ENCODE measurements at places on chromosomes 13 and 19.
A peak's percentile ranks its signal among the peaks of the same experiment; 100 is the strongest.

- no peak for DNase-seq
Measured at GRCh38 chr13:102567857-102568256, 28.9 kb upstream of the TPP2 start.

- DNase-seq = no peak
Measured at GRCh38 chr19:31096935-31097545, 252.2 kb downstream of the TSHZ3 start.

DNA sequence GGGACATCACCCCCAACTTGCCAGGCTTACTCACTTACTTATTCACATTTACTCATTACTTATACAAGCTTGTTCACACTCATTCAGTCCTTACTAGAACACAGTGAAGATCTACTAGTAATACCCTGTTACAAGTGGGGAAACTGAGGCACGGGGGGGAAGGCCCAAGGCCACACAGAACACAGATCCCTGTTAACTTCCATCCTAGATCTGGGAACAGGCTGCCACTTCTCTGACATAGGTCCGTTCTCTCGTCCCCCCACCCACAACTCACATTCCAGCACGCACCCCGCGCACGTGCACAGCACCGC is 1.5 kb upstream of the NRTN start:
- no peak for DNase-seq

DNA sequence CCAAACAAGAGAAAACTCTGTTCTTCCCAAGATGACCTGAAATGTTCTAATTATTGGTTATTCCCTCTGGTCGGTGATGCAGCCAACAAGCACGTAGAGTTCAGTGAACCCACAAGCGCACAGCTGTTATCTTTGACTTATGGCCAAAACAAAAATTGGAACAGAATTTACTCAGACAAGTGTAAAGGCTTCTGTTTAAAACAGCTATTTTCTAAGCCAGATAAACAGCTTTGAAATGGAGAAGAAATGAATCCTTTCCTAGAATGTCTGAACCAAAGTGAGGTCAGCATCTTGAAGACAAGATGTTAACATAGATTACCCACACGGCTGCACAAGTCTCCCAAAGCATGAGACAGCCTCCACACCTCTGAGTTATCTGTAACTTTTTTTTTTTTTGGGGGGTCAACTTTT is 669.2 kb downstream of the DIAPH3 start:
- DNase-seq = no peak

DNA sequence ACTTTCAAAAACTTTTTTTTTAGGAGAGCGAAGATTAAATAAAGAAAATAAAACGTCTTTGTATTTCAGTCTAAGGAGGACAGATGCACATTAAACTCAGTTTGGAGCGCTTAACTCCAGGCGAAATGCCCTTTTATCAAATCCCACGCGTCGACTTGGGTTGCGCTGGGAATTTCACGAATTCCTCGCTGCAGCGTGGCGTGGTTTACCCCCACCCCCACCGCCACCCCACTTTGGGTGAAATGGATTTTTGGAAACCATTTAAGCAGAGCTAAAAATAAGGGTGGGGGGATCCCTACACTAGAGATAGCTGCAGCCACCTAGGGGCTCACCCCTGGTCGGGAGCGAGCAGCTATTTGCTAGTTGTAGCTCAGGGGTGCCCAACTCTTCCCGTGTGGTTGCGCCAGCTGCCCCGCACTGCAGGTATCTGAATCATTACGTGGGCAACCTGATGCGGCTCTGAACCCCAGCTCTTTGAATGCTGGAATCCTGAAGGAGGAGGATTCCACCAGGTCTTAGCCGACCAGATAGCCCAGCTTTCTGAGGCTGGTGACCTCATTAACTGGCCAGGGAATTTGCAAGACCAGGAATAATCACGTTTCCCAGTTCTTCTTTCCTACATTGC is 6.5 kb upstream of the TSHZ3 start:
- DNase-seq = no peak

- DNase-seq = peak; percentile 38
Measured at GRCh38 chr13:99311137-99311536, 3.9 kb upstream of the GPR183 start.

DNA sequence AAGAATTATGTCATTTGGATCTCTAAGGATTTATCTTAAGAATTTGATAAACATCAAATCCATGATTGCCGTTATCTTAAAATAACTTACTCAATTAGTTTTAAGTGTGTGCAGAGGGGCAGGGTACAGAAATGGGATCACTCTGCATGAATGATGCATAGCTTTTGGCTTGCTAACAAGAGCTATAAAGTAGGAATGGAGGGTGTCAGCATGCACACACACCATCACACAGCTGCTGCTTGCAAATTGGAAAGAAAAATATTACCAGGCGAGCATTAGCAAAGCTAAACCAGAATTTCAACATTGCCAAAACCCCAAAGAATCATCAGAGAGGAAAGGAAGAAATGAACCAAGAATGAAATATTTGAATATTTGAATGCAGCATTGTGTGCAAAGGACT is 580.6 kb downstream of the LMO7 start:
- no peak for DNase-seq

GRCh38 chr13:59960683-59961082 is 203.0 kb downstream of the DIAPH3 start:
- DNase-seq = no peak

DNA sequence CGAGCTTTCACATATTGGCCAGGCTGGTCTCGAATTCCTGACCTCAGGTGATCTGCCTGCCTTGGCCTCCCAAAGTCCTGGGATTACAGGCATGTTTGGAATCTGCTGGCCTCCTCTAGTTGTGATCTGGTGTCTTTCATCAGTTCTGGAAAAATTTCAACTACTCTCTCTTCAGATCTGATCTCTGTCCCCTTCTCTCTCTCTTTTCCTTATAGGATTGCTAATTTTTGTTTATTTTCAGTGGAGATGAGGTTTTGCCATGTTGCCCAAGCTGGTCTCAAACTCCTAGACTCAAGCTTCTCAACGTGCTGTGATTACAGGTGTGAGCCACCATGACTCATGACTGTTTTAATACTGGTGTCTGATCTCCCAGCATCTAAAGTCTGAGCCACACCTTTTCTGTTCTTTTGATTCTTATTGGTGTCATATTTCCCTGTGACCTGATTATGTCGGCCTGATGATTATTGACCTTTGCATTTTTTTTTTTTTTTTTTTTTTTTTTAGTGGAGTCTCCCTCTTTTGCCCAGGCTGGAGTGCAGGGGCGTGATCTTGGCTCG is 10.4 kb upstream of the NANOS2 start:
- no peak for DNase-seq

DNA sequence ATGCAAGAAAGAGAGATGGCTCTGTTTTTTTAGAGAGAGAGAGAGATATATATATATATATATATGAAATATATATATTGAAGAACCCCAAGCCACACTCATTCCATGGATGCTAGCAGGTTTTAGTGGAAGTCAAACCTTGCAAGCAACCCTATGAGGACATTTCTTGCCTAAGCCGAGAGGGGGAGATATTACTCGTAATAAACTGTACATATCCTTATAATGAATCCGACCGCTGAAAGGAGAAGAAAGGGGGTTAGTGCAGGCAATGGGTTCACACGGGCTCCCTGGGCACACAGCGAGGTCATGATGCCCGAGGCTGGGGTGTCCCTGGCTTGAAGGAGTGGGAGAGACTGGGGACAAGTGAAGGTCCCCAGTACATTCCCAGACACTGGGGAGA is 78.3 kb downstream of the IER2 start:
- no peak for DNase-seq

- no peak for DNase-seq
Measured at GRCh38 chr13:93900731-93901130, 578.8 kb downstream of the DCT start.

DNA sequence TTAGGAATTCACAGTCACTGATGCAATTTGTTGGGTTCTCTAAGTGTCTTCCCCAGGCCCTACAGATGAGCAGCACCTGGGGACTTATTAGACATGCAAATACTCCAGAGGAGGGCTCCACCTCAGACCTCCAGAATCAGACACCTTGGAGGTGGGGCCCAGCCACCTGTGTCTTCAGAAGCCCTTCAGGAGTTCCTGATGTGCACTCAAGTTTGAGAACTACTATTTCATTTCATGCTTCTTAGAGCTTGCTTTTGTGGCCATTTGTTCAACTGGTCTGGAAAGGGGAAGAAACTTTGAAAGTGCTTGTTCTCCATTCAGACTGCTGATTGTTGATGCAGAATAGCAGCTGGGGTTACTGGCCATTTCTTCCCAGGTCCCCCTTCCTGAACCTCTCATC is 472.0 kb downstream of the COG6 start:
- DNase-seq = no peak

DNA sequence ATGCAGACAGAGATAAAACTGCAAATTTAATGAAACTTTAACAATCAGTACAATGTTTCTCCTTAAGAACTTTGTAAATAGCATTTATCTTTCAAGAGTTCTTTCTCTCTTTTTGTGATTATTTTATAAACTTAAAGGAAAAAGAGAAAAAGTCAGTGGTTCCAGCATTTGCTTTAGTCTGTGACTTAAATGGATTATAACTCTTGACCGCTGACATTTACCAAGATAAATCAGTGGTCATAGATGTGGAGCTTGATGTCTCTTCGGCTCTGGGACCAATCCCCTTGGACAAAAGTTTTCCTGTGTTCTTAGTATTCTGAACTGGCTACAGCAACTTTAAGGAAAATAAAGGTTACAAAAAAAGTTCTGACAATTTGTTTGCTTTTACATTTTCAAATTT is 162.6 kb downstream of the TM9SF2 start:
- no peak for DNase-seq

DNA sequence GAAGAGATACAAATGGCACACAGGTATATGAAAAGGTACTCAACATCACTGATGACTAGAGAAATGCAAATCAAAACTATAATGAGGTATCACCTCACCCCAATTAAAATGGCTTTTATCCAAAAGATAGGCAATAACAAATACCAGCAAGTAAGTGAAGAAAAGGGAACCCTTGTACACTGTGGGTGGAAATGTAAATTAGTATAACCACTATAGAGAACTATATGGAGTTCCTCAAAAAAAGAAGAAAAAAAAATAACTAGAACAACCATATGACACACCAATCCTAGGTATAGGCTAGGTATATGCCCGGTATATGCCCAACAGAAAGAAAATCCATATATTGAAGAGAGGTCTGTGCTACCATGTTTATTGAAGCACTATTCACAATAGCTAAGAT is 150.9 kb downstream of the VWA8 start:
- DNase-seq = no peak

GRCh38 chr19:31675193-31675913 is 326.1 kb upstream of the TSHZ3 start:
- DNase-seq = no peak

DNA sequence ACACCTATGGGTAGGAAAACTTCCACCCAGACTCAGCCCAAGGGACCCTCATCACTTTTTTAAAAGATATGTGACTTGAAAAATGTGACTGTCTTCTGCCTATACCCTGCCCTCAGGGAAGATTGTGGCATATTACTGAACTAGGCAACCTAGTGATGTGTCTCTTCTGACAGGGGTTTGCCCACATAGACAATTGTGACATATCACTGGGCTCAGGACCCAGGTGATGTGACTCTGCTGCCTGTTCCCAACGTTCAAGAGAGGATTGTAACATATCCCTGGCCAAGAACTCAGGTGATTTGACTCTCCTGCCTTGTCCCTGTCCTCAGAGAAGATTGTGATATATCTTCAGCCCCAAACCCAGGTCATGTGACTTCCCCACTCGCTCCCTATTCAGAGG is 86.3 kb upstream of the ZNF43 start:
- no peak for DNase-seq

GRCh38 chr13:21234526-21234925 is 58.1 kb downstream of the MRPL57 start:
- no peak for DNase-seq

DNA sequence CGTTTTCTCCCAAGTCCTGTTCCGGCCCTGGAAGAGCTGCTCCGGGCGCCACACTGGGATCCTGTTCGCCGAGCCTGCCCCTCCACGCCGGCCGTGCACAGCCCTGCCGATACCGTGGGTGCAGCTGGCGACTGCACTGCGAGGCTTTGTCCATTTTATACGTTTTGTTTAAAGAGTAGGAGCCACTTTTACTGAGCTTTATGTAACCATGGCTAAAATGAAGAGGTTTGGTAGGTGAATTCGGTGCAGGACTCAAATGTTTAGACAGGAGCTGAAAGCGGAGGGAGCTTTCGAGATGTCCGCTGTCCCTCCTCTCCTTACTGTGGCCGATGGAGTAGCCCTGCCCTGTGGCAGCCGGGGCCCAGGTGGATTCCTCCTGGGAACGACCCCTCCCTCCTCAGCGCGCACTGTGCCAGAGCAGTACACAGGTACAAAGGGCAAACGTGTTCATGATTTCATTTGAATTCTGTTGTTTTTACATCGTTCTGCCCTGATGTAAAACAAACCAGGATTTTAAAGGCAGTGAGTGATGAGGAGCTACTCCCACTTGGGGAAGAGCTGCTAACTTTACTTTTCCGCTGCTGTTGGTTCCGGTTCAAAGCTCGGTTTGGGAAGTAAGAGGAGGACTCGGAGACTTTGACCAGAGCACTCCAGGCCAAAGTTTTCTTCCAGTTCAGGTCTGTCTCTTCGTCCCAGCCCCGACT is 1.7 kb downstream of the COL4A2 start:
- DNase-seq = no peak
